ENCODE measurements at places on chromosomes 3 and 15. TPM values are rescaled to one million over a fixed set of nuclear protein-coding genes. Genes with fewer than 3 reads are reported as not detected.

Gene ISG20
- 71.3 TPM for total RNA-seq

Gene TRIM42
- total RNA-seq: not detected

Gene FOXB1
- total RNA-seq: 1.6 TPM

Gene KLHL40
- not detected for total RNA-seq

Gene PLSCR5
- not detected for total RNA-seq

Gene FMN1
- 0.07 TPM for total RNA-seq

Gene GP5
- total RNA-seq: 1.0 TPM

Gene PLA2G4F
- total RNA-seq: not detected

Gene SPG21
- total RNA-seq: 58.5 TPM

Gene IL5RA
- total RNA-seq: not detected
